ENCODE measurements at places on chromosomes 1 and 21.

GRCh38 chr21:45404730-45405270 is at the start of gene COL18A1:
TSS of gene COL18A1 (plus strand) at chr21:45405165. CDS start at chr21:45405231, 66 bp downstream.
- peak; percentile 69 for DNase-seq

GRCh38 chr21:15953551-15954116 is 223.9 kb downstream of the USP25 start:
- DNase-seq: no peak

DNA sequence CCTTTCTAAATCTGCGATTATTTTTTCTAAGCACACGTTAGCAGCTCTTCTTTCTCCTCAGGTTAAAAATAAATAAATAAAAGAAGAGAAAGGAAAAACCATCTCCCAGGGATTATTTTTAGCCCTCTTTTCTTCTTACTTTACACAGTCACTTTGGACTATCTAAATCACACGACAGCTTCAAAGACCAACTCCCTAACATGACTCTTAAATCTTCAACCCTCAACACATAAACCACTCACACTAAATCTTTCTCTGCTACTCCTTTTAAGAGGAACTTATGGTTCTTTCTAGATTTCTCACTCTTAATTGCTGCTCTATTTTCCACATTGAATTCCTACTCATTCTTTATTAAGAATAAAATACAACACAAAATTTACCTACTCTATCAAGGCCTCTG is 1095.0 kb upstream of the B3GALT2 start:
- no peak for DNase-seq

GRCh38 chr1:214638459-214638807 is 35.4 kb downstream of the CENPF start:
- DNase-seq: peak; percentile 9

DNA sequence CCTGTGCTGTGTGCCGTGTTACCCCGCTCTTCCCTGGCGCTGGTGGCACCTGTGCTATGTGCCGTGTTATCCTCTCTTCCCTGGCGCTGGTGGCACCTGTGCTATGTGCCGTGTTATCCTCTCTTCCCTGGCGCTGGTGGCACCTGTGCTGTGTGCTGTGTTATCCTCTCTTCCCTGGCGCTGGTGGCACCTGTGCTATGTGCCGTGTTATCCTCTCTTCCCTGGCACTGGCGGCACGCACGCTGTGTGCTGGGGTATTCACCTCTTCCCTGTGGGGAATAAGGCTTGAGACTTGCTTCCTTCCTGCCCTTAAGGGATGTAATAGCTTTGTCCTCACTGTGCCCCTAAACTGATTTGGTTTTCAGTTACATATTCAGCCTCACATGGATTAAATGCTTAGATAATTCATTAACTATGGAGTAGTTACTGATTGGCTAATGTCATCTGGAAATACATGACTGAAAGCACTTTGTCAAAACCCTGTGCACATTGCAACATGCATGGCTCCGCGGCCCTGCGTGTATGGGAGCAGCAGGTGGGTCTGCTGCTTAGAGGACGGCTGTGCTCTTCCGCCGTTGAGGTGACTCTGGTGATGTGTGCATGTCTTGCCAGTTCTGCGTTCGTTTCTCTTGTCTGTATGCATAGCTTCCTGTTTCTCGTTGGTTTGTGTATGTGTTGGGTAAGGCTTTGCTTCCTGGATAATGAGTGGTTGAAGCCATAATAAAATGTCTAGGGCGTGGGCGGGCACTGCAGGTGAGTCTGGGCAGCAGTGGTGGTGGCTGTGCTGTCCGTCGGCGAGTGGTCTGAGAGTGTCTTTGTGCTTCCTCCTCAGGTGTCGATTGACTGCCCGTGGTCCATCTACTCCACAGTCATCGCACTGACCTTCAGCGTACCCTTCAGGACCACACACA is 17.9 kb upstream of the PWP2 start:
- peak; percentile 81 for DNase-seq

DNA sequence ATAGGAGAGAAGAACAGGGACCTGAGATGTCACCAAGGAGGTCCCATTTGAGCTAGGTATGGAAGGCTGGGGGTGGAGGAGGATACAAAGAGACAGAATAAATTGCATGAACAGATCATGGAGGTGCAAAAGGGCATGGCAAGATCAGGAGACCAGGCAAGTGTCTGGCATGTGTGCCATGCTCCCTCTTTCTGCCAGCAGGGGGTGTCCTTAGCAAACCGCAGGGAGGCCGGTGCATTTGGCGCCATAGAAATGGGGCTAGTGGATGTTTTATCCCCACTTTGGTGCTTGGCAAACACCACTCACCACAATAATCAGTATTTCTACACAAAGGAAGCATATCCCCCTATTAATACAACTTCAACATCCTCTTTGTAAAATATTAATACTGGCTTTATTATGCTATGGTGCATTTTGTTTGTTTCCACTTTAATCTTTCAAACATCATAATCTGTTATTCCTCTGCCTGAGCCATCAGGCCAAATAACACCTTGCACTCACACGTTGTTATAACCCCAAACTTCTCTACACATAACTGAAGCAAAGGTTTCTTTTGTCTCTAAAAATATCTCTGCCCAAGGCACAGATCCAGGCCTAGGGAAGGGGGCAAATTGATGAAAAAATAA is 25.9 kb downstream of the S100A6 start:
- DNase-seq: peak; percentile 45

DNA sequence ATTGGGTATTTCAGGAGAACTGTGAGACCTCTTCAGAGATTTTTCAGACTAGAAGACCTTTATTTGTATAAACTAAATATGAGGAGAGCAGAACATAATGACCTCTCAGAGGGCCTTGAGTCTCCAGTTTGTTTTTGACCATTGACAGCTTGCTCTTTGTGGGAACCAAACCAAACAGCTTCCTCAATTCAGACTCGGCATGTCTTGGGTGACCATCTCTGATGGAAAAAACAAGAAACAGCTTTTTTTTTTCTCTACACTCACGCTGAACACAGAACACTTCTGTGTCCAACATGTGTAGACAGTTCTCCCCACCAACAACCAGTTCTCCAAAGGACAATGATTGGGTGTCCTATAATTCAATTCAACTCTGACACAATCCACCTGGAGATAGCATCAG is 11.5 kb downstream of the ATP1A4 start:
- DNase-seq: no peak

- DNase-seq: no peak
Observed at GRCh38 chr1:227002531-227003049, 62.5 kb downstream of the COQ8A start.

GRCh38 chr1:207404849-207405525 is 49.1 kb upstream of the CR2 start:
- DNase-seq: peak; percentile 73

- no peak for DNase-seq
Observed at GRCh38 chr1:27525296-27526272, 35.6 kb upstream of the WASF2 start.

GRCh38 chr1:154550657-154551056 is 7.8 kb downstream of the UBE2Q1 start:
- DNase-seq: no peak

DNA sequence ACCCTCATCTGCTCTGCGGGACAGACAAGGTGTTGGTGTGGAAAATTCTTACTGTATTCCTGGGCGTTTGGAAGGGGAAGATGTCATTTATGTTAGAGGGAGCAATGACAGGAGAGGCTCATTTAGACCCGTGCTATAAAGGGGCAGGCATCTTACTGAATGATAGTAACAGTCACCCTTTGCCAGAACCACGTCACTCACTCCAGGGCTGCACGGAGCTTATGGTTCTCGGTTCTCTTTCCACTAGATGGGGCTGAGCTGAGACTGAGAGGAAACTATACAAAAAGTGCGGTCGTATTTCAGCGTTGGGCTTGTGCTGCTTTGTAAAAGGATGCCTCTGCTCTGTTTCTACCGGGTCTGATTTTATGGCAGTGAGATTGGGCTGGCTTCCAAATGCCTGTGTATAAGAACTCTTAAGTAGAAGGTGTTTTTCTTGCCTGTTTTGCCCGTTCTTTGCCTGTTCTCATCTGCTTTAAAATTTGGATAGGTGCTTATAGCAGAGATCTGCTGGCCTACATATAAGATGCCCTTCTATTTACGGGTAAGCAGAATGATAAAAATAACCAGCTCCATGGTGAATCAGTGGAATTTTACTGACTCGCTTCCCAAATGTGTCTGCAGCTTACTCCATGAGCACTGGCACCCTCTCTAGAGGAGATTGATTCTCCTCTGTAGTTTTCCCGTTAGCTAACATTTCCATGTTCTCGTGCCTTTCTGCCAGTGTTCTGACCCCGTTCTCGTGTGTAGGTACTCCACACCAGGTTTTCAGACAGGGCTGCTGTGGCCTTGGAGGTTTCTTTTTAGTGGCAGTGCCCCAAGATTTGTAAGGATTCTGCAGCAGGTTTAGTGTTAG is 55.9 kb downstream of the MRPS6 start:
- peak; percentile 68 for DNase-seq

DNA sequence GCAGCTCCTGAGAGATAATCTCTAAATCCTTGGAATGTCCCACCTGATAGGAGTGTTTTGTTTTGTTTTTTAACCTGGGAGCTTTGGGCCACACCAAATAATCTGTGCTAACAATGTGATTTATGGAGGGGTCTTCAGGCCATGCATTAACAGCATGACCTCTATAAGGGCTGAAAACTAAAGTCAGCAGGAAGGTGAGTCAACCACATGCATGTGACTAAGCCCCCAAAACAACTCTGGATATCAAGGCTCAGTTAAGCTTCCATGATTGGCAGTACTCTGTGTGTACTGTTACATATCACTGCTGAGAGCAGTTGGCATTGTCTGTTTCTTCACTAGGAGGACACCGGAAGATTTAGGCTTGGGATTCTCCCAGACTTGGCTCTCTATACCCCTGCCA is 10.7 kb downstream of the AUNIP start:
- no peak for DNase-seq

- DNase-seq: no peak
Observed at GRCh38 chr21:34904526-34905217, 144.4 kb downstream of the RUNX1 start.
